CD8-positive, alpha-beta memory T cell (primary cell): ENCODE measurements at places on chromosomes 1 and 21.
A peak's percentile ranks its signal among the peaks of the same experiment; 100 is the strongest.

- peak overlapping the region; percentile 77 for H3K27ac ChIP-seq
- H3K27me3 ChIP-seq = no peaks in the 10 kb centered on the region
- DNase-seq = peak; percentile 78
- no peaks in the 10 kb centered on the region for H3K36me3 ChIP-seq
- peaks cover 30% of the 10 kb centered on the region for H3K4me1 ChIP-seq
Observed at GRCh38 chr1:204493984-204494280, 673 bp downstream of the PIK3C2B start.

- peaks cover 21% of the 10 kb centered on the region for H3K4me1 ChIP-seq
- peak; percentile 63 for DNase-seq
- H3K36me3 ChIP-seq = no peaks in the 10 kb centered on the region
- H3K4me3 ChIP-seq = no peak overlapping the region
- H3K27ac ChIP-seq = no peak overlapping the region
- H3K27me3 ChIP-seq = no peaks in the 10 kb centered on the region
Observed at GRCh38 chr1:10909697-10910680, 102.5 kb upstream of the TARDBP start.

GRCh38 chr1:30028283-30028682, 695.1 kb downstream of the MATN1 start:
- H3K4me1 ChIP-seq = no peaks in the 10 kb centered on the region
- no peak overlapping the region for H3K27ac ChIP-seq
- H3K27me3 ChIP-seq = no peaks in the 10 kb centered on the region
- no peak for DNase-seq
- H3K4me3 ChIP-seq = no peak overlapping the region
- H3K36me3 ChIP-seq = no peaks in the 10 kb centered on the region

DNA sequence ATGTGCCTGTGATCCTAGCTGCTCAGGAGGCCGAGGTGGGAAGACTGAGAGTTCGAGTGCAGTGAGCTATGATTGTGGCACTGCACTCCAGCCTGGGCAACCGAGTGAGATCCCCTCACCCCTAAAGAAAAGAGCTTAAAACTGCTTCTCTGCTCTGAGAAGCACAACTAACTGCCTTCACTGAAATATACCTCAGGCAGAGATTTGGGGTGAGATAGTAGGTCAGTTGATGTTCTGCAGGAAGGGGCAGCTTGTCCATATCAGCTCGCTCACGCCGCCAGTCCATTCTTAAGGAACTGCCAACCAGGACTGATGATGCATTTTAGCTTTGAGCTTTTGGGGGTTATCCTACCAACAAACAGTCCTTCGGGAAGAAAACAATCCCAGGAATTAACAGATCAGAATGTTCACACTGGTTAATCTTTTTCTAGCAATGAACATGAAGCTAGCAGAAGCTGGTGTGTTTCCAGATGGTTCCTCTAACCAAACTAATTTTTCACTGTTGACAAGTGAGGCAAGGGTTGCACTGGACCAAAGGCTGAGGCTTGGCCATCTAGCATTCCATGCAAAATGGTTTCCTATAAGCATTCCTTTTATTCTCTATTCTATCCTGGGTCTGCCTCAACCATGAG, 31.6 kb downstream of the LHX4 start:
- H3K4me1 ChIP-seq = no peaks in the 10 kb centered on the region
- H3K36me3 ChIP-seq = no peaks in the 10 kb centered on the region
- no peak for DNase-seq
- no peak overlapping the region for H3K4me3 ChIP-seq

- no peak for DNase-seq
- no peaks in the 10 kb centered on the region for H3K27me3 ChIP-seq
- no peaks in the 10 kb centered on the region for H3K4me1 ChIP-seq
- no peak overlapping the region for H3K27ac ChIP-seq
Observed at GRCh38 chr1:183859119-183859518, 54.2 kb downstream of the RGL1 start.

DNA sequence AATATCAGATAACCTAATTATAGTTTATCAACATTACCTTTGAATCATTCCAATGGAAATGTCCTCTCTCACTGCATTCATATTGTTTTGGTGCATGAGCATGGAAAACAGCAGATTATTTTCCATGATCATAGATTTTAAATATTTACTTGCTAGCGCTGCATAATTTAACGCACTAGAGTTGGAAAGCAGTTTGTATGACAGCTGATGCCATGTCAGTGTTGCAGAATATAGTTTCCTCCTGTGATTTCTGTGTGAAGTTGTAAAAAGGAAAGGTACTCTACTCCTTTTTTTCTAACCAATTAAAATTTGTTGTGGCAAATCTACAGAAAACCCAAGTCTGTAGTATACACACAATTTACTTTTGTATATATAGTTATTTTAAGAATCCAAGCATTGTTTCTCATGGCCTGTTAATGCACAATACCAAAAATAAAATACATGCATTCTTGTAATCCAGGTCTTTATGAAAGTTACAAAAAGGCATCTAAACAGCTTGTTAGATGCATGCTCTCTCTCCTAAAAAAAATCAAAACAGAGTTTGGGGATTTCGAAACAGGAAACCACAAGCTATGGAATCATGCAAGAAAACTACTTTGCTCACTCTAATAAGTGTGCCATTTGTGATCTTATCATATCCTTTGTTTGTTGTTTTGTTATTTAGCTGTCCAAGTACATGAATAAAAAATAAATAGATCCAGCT, 1.9 kb upstream of the ATG4C start:
- DNase-seq = no peak
- no peaks in the 10 kb centered on the region for H3K27me3 ChIP-seq
- no peak overlapping the region for H3K4me3 ChIP-seq
- H3K27ac ChIP-seq = no peak overlapping the region
